Hematopoietic multipotent progenitor cell treated with erythropoietin and hydrocortisone succinate and interleukin-3 and kit ligand, for 8 days (in vitro differentiated cells): ENCODE measurements at places on chromosomes 12 and 14.

- no peak for DNase-seq
Measured at GRCh38 chr14:32450919-32451675, 122.0 kb downstream of the AKAP6 start.

GRCh38 chr12:53118751-53119300 is 15.5 kb downstream of the SOAT2 start:
- DNase-seq, result no peak

DNA sequence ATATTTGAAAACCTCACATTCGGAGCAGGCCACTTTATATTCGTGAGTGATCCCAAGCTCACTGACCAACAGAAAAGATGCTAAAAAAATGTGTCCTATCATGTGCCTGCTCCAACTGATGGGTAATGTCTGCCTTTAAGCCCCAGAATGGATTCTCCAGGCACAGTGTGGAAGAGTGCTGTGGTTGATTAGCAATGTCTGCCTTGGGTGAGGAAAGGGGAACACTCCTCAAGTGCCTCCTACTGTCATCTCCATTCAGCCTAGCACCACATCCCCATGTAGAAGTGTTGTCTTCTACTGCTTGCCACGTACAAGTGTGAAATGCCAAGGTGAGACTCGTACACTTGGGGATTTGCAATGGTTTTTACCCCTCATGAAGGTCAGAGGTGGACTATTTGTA is 199.3 kb downstream of the SLC41A2 start:
- no peak for DNase-seq

DNA sequence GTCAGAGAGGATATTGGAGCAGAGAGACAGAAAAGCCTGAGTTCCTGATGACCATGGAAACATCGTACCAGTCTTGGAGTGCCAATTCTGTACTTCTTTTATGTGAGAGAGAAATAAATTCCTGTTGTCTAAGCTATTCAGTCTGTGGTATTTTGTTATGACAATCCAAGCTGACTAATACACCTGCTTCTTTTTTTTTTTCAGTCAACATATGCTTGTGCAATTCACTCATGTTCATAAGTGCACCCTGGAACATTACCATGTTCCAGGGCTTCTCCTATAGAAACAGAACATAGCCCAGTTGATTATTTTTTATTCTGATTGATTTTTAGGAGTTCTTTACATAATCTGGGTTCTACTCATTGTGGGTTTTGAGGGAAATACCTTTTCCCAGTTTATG is 1.7 kb upstream of the CHPT1 start:
- DNase-seq, result peak; percentile 40

- DNase-seq, result no peak
Measured at GRCh38 chr14:35742032-35742371, 67.1 kb downstream of the RALGAPA1 start.

DNA sequence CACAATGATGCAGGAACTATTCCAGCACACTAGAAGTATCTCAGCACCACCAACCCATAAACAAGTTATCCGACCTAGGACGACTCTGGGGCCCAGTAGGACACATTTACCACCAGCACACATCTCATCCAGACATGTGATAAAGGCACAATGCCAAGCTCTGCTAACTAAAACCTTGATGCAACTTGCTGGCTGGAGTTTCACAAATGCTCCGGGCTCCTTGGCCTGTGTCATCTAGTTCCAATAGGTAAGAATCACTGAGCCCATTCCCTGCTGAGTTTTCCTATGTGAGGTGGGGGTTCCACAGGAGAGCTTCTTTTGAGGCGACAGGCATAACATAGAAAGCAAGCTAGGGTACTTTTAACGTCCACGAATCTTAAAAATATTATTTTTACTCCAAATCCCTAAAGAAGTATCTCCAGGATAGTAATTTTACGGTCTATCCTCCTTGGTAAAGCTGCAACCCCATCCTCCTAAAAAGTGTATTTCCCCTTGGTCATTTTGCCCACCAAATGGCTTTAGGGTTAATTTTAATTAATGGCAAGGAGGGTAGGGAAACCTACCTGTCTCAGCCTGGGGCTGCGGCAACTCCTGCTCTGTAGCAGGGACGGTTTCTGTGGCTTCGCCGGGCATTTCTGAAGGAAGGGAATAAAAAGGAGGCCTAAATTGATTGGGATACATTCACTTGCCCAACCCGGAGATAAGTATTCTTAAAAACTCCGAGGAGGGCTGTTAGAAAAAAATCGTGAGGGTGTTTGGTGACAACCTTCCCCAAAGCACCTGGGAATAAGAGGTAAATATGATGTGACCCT is 1.0 kb downstream of the NACA start:
- DNase-seq, result peak; percentile 88

DNA sequence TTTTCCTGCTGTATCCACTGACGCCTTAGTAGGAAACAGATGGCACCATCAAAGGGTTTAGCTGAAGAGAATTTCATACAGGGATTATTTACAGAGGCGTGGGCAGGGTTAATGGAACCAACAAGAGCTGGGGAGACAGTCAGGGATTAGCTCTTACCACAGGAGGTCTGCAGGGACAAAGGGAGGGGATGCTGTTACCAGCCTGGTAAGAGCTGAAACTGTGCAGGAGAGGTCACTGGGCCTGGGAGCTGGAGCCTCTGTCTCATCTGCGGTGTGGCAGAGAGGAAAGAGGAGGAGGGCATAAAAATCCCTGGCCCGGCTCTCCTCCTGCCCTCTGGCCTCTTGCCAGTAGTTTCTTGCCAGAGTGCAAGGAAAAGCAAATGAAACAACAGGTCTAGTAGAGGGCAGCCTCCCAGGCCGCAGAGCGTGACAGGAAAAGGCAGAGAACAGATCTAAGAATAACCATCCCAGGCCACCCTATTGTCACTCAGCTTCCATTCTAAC is 18.9 kb upstream of the POC1B start:
- DNase-seq, result peak; percentile 12
